Cortex of kidney (tissue), 1 donor: ENCODE measurements at places on chromosomes 4 and X.

GRCh38 chrX:47214435-47215077, 3.9 kb upstream of the CDK16 start:
- DNase-seq = no peak

DNA sequence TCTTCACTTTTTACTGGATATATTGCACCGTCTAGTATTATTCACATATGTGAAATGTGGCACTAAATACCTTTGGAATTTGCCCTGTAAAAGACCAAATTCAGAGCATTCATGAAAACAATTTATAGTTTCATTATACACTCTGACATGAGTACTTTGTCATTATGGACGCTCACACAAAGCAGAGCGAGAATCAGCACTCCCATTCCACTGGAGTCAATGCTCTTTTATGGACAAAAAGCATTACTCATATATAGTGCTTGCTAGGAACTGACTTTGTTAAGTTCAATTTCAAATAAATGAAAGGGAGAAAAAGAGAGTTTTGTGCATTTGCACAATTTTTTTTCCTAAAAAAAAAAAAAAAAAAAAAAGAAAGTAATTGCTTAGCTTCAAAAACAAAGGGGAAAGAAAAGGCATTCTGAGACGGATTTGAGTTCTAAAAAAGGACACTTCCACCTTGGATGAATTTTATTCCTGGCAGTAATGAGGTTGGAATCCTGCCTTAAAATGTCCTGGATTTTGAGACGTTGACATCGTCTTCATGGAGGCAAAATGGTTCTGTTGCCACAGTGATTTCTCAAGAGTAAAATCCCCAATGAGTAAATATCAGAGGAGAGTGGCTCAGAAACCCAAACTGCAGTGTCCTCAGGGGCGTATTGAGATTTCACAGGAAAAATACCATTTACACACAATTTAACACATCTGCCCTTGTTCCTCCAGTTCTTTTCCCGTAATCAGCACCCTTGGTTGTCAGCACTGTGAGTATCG, 34.8 kb downstream of the CCDC149 start:
- DNase-seq = no peak

- no peak for DNase-seq
Observed at GRCh38 chr4:184748251-184748652, 14.4 kb upstream of the CENPU start.

DNA sequence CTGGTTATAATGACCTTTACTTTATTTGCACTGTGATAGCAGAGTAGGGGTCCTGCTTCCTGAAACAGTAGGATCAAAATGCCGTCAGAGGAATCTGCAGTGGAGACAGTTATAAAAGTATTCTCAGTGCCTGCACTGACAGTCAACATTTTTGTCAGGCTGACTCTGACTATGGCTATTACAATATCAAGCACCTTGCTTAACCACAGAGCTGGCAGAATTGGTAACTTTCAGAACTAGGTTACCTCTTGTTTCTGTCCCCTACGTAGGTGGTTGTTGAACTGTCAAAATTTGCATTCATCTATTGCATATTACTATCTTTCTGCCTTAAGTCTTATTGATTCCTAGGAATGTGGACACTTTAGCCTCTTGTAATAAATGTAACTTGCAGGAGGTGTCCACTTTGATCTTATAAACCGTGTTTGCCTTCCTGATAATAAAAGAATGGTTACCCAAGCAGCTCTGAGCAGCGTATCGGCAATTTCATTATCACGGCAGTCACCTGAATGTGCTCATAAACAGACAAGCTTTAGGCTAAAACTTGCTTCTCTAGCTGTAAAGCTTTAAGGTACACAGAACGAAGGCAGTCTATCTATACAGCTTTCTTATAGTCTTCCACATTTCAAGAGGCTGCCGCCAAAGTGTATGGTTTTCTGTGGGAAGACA, 353.0 kb upstream of the GALNT7 start:
- no peak for DNase-seq
